ENCODE measurements at places on chromosomes 5 and 9.

DNA sequence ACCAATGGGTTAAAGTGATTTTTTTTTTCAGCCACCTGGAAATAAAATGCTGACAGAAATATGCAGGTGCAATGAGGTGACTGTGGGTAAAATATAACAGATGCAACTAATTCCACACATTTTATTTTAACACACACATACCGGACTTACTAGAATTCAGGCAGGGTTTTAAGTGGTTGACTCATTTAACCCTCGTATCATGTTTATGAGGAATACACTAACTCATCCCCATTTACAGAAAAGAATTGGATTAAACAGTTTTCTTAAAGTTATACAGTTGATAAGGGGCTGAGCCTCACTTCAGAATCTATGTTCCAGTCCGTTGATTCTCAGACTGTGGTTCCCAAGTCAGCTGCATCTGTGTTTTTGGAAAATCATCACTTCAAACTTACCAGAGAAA lies 207.5 kb downstream of the CHSY3 start:
- DNase-seq = no peak

DNA sequence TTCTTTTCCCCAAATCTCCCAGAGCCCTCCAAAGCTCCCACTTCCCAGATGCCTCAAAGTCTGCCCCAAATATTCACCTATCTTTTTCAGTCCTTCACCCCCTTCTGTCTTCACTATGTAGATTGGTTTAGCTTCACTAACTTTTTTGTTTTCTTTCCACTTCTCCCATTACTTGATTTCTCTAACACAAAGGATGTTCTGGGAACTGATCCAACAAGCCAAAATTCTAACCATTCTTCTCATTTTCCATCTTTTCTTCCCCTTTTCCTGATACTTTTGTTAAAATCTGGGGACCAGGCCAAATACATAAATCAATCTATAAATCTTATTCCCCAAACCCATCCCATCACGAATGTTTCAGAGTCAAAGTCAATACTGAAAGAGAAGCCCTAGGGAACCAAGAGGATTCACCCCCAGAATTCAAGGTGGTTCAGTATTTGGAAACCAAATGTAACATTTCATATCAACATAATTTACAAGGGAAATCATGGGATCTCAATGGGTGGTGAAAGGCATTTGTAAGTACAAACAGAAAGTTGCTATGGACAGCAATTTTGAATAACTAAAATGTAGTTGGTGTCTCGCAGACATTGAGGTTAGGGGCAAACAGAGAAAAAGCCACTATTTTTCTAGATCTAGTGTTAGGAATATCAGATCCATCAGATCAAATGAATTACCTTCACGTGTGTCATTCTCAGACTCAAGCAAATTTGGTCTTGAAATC lies 35.3 kb downstream of the APTX start:
- no peak for DNase-seq

DNA sequence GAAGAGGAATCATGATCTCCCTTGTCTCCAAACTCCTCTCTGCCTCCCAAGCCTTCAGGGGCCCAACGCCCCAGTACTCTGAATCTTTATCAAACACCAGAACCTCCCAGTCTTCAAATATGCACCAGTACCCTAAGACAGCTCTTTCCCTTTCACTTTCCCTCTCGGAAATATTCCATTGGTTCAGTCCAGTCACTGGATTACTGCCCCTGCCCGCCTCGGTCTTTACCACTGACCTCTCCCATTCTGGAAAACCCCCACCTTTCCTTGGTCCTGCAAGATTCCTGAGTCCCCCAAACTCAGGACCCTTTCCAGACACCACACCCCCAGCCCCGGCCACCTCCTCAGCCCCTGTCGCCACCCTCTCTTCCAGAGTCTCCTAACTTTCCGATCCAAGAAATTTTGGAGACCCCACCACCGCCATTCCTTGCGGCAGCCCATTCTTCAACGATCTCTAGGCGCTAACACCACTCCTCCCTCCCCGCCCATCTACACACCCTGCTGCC lies 674 bp downstream of the C5orf15 start:
- no peak for DNase-seq

GRCh38 chr9:133477992-133478850 lies 678 bp downstream of the SLC2A6 start:
- DNase-seq = peak; percentile 61

DNA sequence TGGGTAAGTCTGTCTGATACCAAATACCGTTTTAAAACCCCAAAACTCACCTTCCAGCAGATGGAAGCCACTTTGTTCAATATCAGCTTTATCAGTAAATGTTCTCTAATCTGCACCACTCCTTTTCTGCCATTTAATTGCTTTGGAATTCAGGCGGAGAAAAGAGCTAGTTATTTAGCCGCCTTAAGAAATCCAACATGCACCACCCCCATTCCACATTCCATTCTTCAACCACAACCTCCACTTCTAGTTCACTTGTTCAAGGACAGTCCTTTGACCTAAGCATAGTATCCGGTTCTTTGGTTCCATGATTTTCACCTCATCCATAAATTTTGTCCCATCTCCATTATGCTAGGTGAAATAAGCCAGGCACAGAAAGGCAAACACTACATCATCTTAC lies 240.1 kb downstream of the DNAH5 start:
- no peak for DNase-seq

GRCh38 chr9:72579190-72579589 lies 57.8 kb downstream of the TMC1 start:
- DNase-seq = no peak

DNA sequence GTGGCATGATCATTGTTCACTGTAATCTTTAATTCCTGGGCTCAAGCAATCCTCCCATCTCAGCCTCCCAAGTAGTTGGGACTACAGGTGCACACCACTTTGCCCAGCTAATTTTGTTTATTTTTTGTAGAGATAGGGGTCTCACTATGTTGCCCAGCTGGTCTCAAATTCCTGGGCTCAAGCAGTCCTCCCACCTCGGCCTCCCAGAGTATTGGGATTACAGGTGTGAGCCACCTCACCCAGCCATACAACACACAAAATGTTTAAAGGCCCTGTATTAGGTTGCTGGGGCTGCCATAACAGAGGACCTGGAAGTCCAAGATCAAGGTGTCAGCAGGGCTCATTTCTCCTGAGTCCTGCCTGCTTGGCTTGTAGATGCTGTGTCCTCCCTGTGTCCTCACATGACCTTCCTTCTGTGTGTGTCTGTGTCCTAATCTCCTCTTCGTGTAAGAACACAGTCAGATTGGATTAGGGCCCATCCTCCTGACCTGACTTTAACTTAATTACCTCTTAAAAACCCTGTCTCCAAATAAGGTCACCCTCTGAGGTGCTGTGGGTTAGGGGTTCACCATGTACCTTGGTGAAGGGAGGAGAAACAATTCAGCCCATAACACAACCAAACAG lies 5.4 kb downstream of the UBE2QL1 start:
- no peak for DNase-seq

DNA sequence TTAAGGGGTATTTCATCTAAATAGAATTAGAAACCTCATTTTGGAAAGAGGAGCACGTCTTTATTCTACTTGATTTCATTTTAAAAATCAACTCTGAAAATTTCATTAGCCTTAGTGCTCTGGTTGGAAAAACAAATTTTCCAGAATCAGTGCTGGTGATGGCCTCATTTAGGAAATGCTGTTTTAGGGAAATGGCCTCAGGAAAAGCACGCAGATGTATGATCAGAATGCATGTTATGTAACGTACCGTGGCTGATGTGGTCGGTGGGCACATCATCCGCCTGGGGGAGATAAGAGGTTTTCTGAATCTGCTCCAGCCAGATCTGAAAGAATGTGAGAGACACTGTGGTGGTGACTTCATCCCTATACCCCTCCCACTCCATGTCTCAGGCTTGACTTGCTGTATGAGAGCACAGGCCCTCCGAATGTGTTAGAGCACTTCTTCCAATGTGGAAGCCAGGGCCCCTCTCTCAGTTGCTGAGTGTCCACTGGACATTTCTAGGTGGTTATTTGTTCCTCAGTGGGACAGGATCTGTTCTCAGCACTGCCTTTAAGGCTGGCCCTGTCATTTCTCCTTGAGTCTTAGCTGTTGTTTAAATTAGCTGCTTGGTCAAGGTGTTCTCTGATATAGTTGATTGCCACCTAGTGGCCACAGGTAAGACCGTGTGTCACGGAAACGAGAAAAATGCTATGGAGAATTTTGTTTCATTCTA lies 96.5 kb downstream of the ARHGAP26 start:
- peak; percentile 56 for DNase-seq

- DNase-seq = peak; percentile 11
Measured at GRCh38 chr5:142109331-142110045, 909 bp downstream of the NDFIP1 start.

DNA sequence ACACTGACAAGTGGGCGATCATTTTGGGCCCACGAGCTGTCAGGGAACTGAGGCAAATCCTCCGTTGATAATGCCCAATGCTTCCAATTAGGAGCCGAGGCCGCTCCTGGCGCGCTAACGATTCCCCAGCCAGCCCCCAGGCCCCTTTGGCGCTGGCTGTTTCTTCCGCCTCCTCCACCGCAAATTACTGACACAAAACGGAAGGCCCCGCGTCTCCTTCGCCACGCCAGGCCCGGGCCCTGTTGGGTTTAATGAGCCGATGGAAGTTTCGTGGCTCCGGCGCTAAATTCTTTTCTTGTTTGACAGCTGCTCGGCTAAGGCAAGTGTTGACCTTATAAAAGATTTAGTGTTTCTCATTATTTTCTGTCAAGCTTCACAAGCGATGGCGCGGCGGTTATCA lies 25.7 kb upstream of the BARHL1 start:
- DNase-seq = no peak

DNA sequence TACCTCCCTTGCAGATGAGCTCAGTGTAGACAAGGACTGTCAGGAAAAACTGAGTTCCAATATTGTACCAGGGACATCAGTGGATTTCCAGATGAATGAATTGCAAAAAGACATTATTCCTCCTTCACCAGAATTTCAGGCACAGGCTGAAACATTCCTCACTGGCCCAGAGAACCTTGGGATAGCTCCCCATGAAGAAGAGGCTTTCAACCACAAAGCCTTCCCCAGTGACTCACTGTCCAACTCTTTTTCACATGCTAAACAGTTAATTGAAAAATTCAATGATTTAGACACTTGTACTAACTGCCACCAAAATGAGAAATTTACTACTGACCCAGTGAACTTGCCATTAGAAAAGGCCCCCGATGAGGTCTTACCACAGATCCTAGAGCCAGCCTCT lies 144.5 kb downstream of the UNC13B start:
- no peak for DNase-seq

GRCh38 chr5:21774801-21775200 lies 1078.3 kb downstream of the CDH12 start:
- no peak for DNase-seq

DNA sequence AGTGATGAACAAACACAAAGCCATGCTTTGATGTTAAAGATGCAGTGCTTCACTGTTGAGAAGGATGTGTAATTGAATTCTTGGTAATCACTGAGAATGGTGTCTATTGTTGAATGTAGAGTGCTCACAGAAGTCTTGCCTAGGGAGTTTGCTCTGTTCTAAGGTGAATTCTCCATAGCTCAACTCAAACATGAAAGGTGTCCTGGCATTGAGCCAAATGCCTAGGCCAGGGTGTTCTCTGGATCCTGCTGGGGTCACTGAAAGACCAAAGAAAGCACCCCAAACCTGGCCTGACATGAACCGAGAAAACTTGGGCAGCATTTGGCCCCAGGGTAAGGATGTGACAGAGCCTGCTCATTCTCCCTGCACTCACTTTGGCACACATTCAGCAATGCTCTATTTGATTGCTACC lies 217.3 kb downstream of the ARL15 start:
- no peak for DNase-seq
